ENCODE measurements at places on chromosomes 1 and 21. TPM values are rescaled to one million over a fixed set of nuclear protein-coding genes. Genes with fewer than 3 reads are reported as not detected.

TCHH gene
- 0.25 TPM for total RNA-seq

SLC1A7 gene
- not detected for total RNA-seq

SMG7 gene
- total RNA-seq: 29.0 TPM

SLC45A1 gene
- total RNA-seq: 5.9 TPM

DNM3 gene
- total RNA-seq: 94.2 TPM

ST6GALNAC5 gene
- total RNA-seq: 31.2 TPM

ALPL gene
- 2.5 TPM for total RNA-seq

KIF17 gene
- 5.2 TPM for total RNA-seq

COL9A2 gene
- total RNA-seq: 6.9 TPM

FCRL1 gene
- under 0.01 TPM for total RNA-seq

GJA8 gene
- total RNA-seq: not detected

Data from temporal lobe (tissue), 4 donors.